Foreskin melanocyte (primary cell): ENCODE measurements at places on chromosomes 5 and 9.

DNA sequence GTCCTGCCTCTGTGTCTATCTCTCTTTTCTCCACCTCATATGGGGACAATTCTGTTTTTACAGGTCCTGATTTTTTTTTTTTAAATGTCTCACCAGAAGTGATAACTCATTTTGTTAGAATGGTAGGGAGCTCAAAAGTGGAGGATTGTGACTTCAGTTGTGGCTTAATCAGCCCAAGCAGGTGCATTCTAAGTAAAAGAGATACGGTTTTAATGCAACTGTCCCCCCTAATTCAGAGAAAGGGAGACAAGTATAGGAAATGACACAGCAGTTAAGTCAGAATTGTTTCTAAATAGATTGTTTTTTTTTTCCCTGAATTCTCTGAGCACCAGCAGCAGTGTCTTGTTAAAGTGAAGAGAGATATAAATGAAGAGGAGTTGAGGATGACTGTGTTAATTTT lies 24.5 kb downstream of the MAST4 start:
- no peak for DNase-seq

GRCh38 chr5:8470489-8470888 lies 601.5 kb downstream of the MTRR start:
- no peak for DNase-seq

DNA sequence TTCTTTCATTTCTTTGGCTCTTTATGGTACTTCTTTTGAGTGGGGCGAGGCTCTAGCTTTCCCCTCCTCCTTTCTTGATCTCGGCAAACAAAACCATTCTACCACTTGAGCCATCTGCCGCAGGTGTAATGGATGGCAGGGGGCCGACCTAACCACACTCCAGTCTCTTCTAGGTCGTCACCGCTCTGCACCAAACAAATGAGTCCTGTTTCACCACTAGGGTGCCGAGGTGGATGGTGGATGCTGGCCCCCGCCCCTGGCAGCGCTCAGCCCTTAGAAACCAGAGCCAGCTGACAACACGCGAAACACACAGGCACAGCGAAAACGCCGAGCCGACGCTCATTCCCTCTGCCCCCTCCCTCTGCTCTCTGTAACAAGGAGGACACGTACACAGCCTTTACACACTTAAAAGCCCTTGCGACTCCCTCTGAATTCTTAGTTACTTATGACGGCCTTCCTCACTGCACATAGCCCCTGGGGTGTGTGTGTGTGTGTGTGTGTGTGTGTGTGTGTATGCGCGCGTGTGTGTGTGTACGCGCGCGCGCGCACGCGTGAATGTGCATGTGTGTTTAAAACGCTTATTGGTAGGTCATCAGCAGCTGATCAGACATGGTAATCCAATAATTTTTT lies 199.4 kb downstream of the MEF2C start:
- no peak for DNase-seq

- DNase-seq, result no peak
Measured at GRCh38 chr5:179841621-179842020, 17.0 kb downstream of the MRNIP start.
